ENCODE measurements at places on chromosomes 2 and 18.

DNA sequence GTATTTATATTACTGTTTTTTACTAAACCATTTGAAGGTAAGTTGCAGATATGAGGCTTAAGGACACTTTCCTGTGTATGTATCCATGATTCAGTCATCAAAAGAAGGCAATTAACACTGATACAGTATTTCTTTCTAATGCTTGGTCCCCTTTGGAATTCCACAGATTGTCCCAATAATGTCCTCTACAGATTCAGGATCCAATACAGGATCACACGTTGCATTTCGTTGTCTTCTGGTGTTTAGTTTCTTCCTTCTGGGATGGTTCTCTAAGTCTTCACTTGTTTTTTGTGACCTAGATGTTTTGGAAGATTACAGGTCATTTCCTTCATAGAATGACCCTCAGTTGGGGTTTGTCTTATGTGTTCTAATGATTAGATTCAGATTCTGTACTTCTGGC, 40.0 kb downstream of the NPAS2 start:
- no peak for DNase-seq

DNA sequence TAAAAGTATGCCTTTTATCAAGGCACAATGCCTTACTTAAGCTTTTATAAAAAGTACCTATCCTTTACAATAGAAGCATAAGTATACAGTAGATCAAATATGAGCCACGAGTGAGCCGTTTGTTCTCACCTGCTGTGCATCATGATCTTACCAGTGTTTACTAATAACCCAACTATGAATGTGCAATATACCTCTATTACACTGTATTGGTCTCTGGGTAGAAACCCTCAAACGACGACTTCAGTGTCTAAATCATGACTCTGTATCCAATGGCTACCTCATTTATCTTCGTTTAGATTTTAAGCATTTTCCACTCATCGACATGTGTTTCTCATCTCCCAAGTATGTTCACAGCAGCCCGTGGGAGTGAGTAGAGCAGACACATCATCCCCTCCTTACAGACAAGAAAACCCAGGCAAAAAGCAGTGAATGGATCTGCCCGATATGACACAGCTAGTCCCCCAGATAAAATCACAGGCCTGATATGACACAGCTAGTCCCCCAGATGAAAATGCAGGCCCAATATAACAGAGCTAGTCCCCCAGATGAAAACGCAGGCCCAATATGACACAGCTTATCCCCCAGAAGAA, 279.8 kb downstream of the TNS1 start:
- DNase-seq: no peak

DNA sequence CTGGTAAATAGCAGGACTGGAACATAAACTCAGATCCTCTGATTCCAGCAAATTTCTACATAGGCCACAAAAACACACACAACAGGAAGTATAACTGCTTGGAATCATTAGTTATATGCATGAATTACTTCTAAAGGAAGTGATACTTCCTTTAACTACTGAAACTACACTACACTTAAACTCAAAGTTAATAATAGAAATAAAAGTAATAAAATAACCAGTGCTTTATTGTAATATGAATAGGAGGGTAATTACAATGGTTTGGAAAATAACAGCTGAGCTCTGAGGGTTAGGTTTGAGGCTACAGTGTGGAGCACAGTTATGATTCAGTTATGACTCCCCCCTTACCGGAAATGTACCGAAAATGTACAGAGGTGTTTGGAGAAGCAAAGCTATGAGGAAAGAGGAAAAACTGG, 18.5 kb upstream of the POLI start:
- no peak for DNase-seq

- DNase-seq: no peak
Measured at GRCh38 chr2:169507698-169508097, 1.8 kb upstream of the KLHL41 start.

Measured in effector memory CD4-positive, alpha-beta T cell (primary cell).